ENCODE measurements at places on chromosomes 13 and 19.

DNA sequence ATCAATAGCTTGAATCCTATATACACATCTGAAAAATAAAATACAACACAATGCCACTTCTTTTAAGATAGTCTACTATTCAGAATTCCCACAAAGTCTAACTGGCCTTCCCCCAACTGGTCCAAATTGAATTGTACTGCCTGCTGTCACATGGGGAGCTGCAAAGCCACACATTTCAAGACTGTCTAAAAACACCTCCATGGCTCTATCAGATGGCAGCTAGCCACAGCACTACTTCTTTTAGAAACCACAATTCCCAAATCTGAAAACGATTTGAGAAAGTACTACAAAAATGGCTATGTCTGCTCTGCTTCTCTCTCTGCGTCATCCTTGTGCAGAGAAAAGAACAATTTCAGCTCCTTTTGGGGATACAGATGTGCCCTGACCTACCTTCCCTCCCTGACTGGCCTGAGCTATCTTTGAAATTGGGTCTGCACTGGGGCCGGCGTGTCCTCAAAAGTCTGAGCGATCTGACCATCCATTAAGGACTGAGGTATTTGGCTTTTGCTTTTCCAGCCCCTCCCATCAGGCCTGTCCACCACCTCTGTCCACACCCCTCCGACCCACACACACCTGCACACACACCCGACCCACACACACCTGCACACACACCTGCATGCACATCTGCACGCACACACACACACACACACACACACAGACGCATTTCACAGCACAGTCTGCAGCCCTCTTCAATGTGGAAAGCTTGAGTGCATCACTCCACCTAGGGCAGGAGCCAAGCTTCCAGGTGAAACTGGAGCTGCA is 68.6 kb upstream of the IPO5 start:
- no peak for DNase-seq

GRCh38 chr19:54659300-54659699 is 3.5 kb upstream of the LILRB4 start:
- DNase-seq = no peak

DNA sequence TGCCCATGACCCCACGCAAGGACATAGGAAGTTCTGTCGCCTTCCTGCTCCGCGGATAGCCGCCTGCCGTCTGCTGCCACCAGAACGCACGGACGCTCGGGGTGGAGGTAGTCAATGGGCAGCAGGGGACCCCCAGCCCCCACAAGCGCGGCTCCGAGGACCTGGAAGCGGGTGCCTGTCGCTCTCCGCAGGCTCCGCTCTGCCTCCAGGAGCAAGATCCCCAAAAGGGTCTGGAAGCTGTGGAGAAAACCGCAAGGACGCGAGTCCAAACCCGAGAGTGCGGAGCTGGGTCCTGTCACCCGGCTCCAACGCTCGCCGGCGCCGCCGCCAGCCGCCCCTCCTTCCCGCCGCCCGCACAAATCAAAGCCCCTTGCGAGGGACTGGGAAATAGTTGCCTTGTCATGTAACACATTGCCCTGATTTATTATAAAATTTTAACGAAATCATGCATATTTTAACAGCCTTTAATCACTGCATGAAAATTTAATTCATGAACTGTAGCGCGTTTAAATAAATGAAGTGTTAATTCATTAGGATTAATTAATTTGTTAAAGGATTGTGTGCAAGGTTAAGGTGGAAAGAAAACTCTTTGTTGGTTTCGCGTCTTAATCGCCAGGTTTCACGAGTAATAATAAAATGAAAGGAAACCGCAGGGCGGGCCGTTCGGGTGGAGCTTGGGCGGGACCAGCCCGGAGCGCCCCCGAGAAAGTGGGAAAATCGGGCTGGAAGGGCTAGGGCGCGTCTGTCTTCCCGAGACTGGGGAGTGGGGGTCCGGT is 5.5 kb upstream of the POU4F1 start:
- peak; percentile 40 for DNase-seq

GRCh38 chr19:51365965-51366388 is at the start of gene ETFB:
ETFB (minus strand) TSS chr19:51366388; CDS start chr19:51366326, 62 bp downstream.
- no peak for DNase-seq

- no peak for DNase-seq
Observed at GRCh38 chr19:5334824-5335500, 5.7 kb downstream of the PTPRS start.

GRCh38 chr19:4505570-4506448 is 12.5 kb downstream of the PLIN4 start:
- no peak for DNase-seq

DNA sequence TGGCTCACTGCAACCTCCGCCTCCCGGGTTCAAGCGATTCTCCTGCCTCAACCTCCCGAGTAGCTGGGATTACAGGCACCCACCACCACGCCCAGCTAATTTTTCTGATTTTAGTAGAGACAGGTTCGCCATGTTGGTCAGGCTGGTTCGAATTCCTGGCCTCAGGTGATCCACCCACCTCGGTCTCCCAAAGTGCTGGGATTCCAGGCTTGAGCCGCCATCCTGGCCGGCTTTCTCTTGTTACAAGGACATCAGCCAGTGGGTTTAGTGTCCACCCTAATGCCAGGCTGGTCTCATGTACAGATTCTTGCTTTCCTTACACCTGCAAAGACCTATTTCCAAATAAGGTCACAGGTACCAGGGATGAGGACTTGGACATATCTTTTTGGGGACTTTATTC is 6.8 kb downstream of the PIK3R2 start:
- no peak for DNase-seq
